Stimulated activated CD8-positive, alpha-beta memory T cell treated with anti-CD3 and anti-CD28 coated beads, Interleukin-7, amount 100 ng/mL, for 1 hour (primary cell): ENCODE measurements at places on chromosomes 3 and 15.

DNA sequence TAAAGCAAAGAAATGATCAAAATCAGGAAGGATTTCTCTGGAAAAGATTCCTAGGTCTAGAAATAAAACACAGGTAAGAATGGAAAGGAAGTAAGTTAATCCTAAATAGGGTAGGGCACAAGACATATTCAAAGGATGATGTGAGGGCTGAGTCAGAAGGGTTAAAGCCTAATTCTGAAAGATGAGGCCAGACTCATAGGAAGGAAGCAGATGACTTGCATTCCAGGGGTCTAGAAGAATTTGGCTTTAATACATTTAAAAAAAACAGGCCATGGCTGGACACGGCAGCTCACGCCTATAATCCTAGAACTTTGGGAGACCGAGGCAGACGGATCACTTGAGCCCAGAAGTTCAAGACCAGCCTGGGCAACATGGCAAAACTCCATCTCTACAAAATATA lies 3.2 kb downstream of the SSR3 start:
- DNase-seq: no peak

DNA sequence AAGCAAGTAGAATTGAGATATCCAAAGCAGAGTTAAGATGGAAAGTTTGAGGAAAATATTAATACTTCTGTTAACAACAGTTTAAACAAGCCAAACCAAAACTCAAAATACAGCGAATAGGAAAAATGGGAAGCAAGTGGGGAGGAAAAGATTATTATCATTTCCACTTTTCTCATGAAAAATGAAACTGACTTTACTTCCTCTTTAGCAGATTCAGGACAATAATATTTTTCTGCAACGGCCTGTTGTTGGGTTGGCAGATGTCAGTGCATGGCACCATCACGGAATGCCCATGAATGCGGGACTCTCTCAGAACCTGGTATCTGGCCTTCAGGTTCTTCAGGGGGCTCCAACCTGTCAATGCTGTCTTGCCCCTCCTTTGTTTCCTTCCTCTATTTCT lies 11.1 kb downstream of the ANKUB1 start:
- DNase-seq: no peak

GRCh38 chr3:42605546-42606173 lies 5.2 kb downstream of the NKTR start:
- DNase-seq: no peak

- DNase-seq: no peak
Observed at GRCh38 chr15:92079647-92080255, 226.2 kb downstream of the SLCO3A1 start.

- no peak for DNase-seq
Observed at GRCh38 chr3:76024640-76025039, 239.3 kb upstream of the ZNF717 start.

- no peak for DNase-seq
Observed at GRCh38 chr3:143653493-143653892, 194.8 kb downstream of the SLC9A9 start.

GRCh38 chr3:108100906-108101660 lies 10.3 kb upstream of the CD47 start:
- DNase-seq: no peak

DNA sequence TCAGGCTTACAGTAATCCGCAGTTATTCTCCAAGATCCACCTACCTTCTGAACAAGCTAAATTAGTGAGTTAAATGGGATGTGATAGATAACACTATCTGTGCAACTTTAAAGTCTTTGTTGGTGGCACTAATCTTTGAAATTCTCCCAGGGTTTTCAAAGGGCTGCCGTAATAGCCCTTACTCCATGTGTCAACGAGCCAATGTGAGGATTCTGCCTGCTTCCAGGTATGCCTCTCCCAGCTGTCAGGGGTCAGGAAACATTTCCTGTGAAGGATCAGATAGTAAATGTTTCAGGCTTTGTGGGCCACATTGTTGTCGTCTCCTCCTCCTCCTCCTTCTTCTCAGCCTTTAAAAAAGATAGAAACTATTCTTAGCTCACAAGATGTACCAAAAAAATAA lies 20.2 kb upstream of the SCN5A start:
- no peak for DNase-seq

GRCh38 chr3:50345586-50346234 lies at the start of gene ZMYND10:
Gene ZMYND10 (minus strand): TSS chr3:50345732. CDS start chr3:50345579, 153 bp downstream.
- DNase-seq: peak; percentile 46

DNA sequence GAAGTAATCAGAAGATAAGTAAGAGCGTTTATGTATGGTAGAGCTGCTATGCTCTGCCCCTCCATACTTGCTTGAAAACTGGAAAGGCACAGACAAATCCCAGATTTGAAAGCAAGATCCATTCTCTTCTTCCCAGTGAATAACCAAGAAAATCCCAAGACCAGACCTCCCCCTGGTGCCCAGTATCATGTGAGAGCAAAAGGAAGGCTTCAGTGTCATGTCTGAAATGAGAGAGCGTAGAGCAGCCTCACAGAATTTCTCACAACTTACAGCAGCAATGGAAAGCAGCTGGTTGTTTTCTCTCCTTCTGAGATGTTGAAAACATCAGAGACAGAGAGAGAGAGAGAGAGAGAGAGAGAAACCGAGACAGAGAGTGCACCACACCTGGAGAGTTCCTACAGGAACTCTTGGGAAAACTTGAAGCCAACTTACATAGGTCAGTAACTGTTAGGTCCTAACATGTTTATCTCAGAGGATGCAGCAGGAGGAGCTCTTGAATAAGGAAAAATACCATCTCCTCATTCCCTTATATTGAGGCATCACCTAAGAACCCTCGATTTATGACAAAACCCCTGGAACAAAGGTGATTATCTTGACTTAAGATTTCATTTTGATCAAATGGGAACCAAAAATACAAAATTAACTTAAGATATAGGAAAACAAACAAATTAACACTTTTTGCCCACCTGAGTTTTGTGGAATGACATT lies 273.3 kb downstream of the NSUN3 start:
- no peak for DNase-seq

GRCh38 chr15:68032672-68033071 lies 21.4 kb upstream of the PIAS1 start:
- no peak for DNase-seq

DNA sequence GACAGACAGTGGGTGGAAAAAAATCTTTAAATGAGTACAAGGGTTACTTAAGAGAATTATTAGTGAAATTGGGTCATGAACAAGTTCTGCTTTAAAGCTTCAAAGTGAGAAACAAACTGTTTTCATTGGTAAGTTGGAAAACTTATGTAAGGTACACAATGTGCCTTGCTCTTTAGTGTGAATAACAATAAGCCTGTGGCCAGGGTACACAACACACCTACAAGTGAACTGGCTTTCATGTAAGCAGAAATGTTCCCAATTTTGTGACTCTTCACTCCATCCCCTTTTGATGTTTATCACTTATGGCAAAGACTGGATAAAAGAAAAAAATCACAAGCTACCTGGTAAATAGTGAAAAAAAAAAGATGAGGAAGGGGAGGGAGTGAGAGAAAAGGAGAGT lies 253.7 kb downstream of the ZBTB20 start:
- DNase-seq: no peak
